Skeletal muscle tissue (tissue), 5 donors: ENCODE measurements at places on chromosomes 3 and 15. TPM values are rescaled to one million over a fixed set of nuclear protein-coding genes. Genes with fewer than 3 reads are reported as not detected.

The SMCO1 gene
- total RNA-seq, result 3.7 TPM

The GHSR gene
- not detected for total RNA-seq

The PRTG gene
- total RNA-seq, result 4.7 TPM

The PIK3R4 gene
- 58.5 TPM for total RNA-seq
